Urinary bladder (tissue), 4 donors: ENCODE measurements at places on chromosomes 4 and X. TPM values are rescaled to one million over a fixed set of nuclear protein-coding genes. Genes with fewer than 3 reads are reported as not detected.

Gene GRXCR1
- not detected for total RNA-seq

DNA sequence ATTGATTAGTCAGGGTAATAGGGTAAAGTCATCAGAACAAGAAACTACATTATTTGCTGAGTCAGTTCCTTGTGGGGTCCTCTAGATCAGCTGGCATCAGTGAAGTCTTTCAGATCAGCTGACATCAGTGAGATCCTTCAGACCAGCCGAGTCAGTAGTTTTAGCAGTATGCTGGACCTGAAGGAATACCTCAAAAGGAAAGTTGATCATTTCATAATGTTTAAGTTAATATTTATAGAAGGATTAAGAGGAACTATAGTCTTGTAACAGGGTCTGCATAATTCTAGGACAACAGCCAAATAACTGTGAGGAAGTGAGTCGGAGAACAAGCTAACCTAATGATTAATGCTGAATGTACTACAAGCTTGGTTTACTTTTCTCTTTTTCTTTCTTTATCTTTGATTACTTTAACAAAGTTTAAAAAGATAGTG, 958 bp upstream of the UGT2B7 start:
- no peak for DNase-seq

- no peak for DNase-seq
Measured at GRCh38 chr4:7367864-7368277, 66.9 kb downstream of the PSAPL1 start.

DNA sequence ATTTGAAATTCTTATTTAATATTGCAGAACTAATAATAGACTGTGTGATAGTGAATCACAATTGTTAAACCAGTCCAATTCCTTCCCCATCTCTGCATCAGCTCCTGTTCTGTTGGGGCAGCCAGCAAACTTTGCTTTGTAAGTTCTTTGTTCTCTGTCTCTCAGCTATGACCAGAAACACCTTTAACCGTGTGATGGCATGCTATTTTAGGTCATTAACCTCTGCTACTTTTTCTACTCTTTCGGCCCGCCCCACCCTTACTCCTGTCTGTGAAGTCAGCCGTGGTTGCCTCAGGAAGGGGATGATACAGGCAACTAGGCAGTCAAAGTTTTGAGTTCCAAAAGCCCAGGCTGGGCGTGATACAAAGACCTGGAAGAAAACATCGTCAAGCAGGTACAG, 51.3 kb upstream of the EGFL6 start:
- DNase-seq: no peak

Gene SLC4A4
- total RNA-seq: 11.7 TPM

- DNase-seq: no peak
Measured at GRCh38 chr4:187321711-187322110, 598.1 kb upstream of the FAT1 start.

- no peak for DNase-seq
Measured at GRCh38 chr4:92735025-92735665, 431.4 kb downstream of the GRID2 start.

GRCh38 chrX:149129767-149130166, 375.3 kb downstream of the IDS start:
- no peak for DNase-seq

Gene C4orf51
- total RNA-seq: not detected

Gene IL3RA
- 2.5 TPM for total RNA-seq

GRCh38 chrX:38675856-38676255, 114.5 kb downstream of the TSPAN7 start:
- DNase-seq: no peak

Gene CYLC1
- not detected for total RNA-seq

- DNase-seq: no peak
Measured at GRCh38 chr4:14915018-14915417, 87.3 kb upstream of the CPEB2 start.
